NCI-H1930 (cell line): ENCODE measurements at places on chromosomes 3 and 15.

DNA sequence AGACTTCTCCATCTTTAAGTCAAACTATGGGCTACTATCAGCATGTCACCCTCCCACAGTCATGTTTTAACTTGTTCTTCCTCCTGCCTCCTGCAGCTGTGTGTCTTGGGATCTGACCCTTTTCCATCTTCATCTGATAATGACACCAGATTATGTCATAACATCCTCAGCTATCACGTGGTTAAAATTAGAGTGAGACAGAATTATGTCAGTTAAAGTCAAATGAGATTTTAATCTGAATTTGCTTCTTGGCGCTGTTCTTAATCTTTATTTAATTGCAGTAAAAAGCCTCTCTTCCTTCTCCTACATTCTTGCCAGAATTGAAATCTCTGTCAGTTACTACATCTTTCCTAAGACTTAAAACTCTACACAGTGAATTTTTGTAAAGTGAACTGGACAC lies 107.2 kb downstream of the ARPP21 start:
- no peak for DNase-seq

- DNase-seq: no peak
Measured at GRCh38 chr15:75723847-75724660, 11.4 kb upstream of the CSPG4 start.

DNA sequence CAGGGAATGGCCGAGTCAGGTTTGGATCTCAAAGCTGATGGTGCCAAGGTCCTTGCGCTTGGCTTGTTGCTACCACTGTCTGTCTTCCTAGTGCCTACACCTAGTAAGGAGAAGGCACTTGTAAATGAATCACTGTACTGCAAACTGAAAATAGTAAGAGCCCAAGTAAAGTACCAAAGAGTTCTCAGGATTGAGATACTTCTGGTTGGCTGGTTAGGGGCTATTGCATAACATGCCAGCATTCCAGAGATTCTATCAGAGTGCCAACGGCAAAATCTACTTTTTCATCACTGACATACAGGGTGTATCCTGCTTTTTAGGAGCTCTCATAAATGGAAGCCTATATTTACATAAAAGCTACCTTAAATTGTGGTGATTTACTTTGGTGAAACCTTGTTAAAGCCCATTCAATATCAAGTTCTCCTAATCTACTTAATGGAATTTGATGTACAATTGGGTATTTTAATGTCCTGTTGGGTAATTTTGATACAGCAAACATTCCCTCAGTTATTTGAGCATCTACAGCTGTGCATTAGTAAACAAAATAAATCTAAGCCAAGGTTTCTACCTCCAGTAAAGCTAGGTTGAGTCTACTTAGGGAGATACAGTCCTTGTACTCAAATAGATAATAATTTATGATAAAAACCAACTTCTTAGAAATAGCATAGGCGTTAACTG lies 30.7 kb upstream of the CHD2 start:
- DNase-seq: no peak

DNA sequence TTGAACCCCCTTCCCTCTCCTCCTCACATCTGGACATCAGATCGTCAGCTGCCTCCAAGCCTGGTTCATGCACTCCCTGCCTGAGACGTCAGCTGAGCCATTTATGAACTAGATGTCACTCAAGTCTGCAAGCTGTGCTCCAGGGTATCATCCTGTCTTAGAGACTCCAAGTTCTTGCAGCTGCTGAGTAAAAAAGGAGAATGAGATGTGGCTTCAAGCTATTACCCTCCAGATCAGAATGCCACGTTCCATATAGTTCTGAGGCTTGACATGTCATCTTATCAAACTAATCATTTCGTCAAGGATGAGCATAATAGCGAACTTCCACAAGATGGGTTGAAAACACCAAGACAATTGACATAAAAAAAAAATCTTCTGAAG lies 766.3 kb downstream of the TBL1XR1 start:
- no peak for DNase-seq

GRCh38 chr15:63283126-63283525 lies 5.7 kb downstream of the APH1B start:
- no peak for DNase-seq

DNA sequence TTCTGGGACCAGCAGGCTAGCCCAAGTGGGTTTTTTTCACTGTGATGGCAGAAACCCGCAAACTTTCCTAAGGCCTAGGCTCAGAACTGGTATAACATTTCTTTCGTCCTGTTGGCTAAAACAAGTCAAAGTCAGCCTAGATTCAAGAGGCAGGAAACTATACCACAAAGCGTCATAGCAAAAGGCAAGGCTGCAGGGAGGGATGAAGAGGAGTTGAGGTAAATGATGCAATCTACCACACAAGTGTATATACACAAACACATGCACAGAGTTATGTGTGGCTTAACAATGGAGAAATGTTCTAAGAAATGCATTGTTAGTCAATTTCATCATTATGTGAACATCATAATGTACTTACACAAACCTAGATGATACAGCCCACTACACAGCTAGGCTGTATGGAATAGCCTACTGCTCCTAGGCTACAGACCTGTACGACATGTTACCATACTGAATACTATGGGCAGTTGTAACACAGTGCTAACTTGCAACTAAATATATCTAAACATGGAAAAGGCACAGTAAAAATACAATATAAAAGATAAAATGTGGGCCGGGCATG lies 225.6 kb downstream of the TBL1XR1 start:
- no peak for DNase-seq

DNA sequence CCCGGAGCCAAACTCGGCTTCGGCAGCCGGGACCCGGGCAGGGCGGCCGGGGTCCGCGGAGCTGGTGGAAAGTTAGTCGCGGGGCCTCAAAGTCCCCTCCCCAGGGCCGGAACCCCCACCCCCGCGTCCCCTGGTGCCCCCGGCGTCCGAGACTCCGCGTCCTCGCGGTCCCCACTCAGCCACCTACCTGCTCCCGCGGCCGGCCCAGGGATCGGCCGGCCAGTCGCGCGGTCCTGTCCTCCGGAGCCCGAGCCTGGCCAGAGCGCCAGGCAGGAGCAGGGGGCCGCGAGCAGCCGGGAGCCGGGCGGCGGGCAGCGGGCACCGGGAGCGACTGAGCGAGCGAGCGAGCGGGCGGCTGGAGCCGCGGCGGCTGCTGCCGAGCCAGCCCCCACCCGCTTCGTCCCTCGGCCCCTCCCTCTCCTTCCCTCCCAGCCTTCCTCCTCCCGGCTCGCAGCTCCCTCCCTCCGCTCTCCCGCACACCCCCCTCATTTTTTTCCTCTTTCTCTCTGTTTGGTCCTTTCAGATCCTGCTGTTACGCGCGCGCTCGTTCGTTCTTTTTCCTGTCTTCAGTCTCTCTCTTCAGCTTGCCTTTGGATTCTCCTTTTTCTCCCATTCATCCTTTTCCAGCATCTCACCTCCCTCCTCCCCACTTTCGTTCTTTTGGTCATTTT lies at the start of gene MEGF11:
MEGF11 (minus strand) TSS at position 333 of the 671 bp plus-strand sequence. CDS start 125,347 bp downstream, outside the sequence.
- DNase-seq: no peak

GRCh38 chr15:98324341-98324970 lies 323.9 kb upstream of the IGF1R start:
- no peak for DNase-seq

DNA sequence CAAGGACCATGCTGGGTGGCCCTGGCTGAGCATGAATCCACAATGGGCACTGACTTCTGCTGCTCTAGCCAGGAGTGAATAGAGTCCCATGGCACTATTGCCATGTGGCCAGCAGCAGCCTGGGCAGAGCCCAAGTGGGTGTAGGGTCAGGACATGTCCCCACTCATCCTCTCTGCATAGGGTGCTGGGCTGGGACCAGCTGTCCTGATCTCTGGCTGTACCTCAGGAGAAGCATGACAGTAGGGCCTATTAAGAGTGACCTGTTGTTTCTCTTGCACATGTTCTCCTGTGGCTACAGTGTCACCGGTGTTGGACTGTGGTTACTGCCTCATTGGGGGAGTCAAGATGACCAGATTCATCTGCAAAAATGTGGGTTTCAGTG lies 46.9 kb downstream of the DLEC1 start:
- no peak for DNase-seq

DNA sequence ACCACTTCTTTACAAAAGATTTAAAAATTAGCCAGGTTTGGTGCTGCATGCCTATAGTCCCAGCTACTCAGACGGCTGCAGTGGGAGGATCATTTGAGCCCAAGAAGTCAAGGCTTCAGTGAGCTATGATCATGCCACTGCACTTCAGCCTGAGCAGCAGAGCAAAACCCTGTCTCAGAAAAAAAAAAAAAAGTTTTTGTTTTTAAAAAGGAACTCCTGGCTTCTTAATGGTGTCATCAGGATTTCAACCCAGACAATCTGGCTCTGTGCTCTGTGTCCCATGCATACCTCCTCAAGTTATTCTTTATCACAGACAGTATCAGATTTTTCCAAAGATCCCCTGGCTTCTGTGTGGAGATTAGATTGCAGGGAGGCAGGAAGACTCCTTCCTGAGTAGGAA lies 64.2 kb upstream of the IL12A start:
- no peak for DNase-seq

DNA sequence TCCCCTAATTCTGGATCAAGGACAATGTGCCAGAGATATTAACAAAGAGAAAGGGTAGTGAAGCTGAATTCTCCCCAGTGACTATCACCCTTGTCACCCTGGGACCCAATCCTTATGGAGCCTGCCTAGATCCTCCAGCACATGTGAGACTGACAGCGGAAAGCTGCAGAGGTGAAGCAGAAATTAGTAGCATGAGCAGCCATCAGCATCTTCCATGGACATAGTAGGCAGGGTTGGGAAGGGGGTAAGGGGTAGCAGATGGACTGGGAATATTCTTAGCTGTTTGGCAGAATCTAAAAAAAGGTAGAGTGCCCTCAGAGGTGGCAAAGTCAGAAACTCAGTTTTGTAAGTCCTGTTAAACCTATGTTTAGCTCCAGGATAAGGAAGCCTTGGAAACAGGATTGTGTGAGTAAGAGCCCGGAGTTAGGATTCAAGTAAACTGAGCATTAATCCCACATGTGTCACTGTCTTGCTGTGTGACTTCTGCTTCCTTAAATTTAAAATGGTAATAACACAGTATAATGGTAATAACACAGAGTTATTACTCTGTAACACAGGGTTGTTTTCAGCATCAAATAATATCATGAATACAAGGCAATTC lies 14.5 kb downstream of the GOLIM4 start:
- no peak for DNase-seq
